ENCODE measurements at places on chromosomes 11 and 22. TPM values are rescaled to one million over a fixed set of nuclear protein-coding genes. Genes with fewer than 3 reads are reported as not detected.

PRRG4 gene
- 0.50 TPM for total RNA-seq

SCN3B gene
- not detected for total RNA-seq

OR51M1 gene
- total RNA-seq = not detected

DNA sequence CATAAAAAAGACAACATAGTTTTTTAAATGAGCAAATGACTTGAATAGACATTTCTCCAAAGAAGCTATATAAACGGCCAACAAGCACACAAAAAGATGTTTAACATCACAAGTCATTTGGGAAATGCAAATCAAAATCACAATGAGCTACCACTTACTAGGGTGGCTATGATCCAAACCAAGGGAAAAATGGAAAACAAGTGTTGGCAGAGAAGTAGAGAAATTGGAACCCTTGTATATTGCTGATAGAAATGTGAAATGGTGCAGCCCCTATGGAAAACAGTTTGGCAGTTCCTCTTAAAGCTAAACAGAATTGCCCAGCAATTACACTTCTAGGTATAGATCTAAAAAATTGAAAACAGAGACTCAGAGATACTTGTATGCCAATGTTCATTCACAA lies 29.0 kb downstream of the PAMR1 start:
- DNase-seq = no peak

DNA sequence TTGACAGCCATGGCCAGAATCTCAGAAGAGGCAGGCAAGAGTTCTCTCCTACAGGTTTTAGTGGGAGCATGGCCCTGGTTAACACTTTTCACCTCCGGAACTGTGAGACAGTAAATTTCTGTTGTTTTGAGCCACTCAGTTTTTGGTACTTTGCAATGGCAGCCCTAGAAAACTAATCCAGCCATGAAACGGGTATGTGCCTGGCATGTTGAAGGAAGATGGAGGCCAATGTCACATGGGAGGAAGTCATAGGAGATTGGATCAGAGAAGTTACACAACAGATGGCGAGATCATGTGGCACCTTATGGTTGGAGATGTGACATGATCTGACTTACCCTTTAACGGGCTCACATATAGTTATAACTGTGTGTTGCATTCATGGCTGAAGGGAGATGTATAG lies 63.2 kb upstream of the EED start:
- DNase-seq = no peak
